ENCODE measurements at places on chromosomes 12 and 14.

DNA sequence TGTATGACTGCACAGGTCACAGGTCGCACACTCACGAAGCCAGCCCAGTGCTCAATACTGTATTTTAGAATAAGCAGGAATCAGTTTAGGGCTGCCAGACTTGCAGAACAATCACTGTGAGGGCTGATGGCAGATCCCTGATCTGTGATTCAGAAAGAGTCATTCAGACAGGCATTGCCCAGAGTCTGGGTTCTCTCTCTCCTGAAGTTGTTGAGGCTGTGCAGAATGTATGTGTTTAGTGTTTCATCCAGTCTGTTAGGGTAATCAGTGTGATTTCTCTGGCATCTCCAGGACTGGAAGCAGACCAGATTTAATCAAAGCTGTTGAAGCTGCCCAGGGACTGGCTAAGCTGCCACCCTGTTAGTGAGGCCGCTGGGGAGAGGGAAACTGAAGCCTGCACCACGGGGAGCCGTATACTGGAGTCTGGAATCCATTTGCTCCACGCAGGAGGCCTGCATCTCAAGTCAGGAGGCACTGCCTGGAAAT, 69.3 kb downstream of the ETV6 start:
- DNase-seq = no peak

- DNase-seq = no peak
Observed at GRCh38 chr12:20426191-20426590, 57.9 kb downstream of the PDE3A start.

DNA sequence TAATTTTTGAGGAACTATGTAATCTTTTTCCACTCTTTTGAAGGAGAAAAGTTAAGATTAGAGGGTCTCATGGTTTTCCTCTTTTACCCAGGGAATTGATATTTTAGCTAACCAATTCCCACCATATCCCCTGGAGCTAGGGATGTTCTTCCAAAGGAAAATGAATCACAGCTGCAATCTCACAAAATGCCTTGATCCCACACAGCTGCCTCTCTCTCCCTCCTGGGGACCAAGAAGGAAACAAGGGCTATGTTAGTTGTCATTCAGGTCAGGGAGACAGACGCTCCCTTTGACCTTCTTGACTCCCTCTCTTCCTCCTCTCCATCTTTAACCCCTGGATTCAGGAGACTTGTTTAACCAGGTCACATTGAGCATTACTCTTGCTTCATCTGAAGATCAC, 9.5 kb downstream of the DCN start:
- no peak for DNase-seq

DNA sequence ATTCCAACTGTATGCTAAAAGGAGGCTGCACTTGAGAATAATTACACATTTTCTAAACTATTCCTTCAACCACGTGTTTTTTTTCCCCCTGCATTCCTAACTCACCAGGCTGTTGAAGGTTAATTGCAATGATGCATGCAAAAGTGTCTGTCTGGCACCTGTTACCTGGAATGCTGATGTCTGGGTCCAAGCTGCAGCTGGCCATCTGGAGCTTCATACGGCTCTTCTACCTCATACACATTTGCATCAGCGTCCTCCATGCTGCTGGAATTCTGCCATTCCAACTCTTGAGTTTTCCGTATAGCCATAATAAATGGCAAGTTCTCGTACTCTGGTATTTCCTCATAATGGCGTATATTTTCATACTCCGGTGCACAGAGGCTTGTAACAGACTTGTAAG, 8.6 kb downstream of the FGD6 start:
- DNase-seq = no peak

DNA sequence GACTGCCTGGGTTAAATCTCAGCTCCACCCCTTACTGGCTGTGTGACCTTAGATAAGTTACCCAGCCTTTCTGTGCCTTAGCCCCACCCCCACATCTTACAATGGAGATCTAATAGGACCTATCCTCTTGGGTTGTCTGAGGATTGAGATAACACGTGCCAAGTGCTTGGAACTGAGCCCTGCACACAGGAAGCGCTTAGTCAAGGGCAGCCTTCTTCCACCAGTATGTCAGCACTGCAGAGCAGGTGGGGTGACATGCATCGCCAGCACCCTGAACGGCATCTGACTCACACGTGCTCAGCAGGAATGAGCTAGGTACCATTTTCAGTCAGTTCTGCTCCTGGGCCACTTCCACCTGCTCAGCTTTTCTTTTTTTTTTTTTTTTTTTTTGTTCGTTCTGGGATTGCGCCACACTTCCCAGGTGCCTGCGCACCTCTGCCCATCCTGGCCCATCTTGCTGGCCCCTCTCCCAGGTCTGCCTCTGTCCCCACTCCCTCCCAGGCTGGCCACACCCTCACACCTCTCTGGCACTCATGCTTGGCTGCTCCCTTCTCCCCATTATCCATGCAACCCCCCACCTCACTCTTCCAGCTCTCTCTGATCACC, 19.6 kb downstream of the LGMN start:
- DNase-seq = no peak

DNA sequence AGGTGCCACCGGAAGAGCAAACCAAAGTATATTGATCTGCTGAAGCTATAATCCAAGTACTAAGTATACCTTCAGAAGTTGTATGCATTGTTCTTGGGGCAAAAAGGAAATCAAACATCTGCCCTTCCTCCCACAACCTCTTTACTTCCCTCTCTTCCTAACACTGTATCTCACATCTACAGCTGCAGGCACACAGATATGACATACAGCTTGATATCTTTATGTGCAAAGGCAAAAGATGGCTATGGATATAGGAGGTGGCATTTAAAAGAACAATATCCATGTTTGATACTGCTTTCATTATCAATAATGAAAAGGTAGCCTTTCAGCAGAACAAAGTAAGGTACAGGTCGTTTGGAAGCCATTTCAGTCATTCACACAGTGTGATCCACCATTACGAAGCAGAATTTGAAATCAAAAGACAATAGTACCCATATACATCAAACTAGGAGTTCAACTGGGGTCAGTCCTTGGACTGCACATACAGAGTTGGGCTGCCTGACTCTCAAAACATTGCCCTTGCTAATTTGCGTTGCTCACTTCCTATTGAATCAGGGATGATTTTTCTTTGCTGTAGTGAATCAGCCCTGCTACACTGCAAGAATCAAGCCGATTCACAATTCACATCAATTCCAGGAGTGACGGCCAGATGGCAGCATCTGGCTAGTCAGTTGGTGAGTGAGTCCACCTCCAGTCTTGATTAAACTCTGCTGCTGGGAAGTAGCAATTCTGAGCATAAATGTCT, 8.9 kb downstream of the ANG start:
- DNase-seq = peak; percentile 32

DNA sequence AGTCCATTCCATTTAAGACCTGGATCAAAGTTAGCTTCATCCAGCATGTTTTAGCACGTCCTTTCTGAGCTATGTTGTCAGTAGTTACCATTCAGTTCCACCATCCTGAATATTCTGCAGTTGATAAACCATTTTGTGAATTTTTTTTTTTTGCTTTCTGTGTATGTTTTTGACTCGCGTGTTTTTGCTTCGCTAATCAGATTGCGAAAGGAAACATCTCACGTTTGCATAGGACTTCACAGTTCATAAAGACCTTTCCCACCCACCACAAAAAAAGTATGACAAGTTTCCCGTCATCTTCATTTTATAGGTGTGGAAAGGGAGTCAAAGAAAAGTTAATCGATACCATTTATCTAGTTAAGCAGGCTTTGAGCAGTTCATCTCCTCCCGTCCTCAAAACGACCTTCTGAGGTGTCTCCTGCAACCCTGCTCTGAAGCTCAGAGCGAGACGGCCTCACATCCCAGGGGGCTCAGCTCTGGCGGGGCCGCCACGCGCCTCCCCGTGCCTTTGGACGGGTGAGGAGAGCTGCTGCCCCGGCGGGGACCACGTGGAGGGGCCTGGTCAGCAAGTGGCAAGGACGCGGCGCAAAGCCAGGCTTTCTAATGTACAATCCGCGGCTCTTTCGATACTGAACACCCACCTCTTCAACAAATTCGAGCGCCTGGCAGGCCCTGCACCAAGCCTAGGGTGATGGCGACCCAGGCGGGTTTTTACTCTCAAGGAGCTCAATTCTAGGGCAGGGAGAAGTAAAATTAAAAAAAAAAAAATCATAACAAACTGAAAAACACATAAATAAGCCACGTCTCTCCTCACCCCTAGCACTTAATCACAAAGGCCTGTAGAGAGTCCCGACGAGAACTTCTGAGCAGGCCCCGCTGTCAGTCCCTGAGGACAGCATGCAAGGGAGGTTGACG, 988 bp upstream of the TMEM263 start:
- DNase-seq = no peak

DNA sequence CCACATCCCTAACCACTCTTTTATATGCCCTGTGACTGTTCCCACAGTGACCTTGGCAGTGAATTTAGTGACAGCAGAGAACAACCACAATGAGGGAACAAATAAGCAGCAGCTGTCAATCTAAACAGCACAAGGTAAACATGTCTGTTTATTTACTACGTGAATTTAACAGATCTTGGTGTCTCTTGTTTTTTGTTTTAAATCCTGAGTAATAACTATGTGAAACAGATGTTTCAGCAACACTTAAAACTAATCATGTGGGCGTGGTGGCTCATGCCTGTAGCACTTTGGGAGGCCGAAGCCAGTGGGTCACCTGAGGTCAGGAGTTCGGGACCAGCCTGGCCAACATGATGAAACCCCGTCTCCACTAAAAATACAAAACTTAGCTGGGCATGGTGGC, 17.0 kb upstream of the CFAP54 start:
- DNase-seq = no peak

- no peak for DNase-seq
Observed at GRCh38 chr12:130666645-130667044, 49.5 kb downstream of the RIMBP2 start.

DNA sequence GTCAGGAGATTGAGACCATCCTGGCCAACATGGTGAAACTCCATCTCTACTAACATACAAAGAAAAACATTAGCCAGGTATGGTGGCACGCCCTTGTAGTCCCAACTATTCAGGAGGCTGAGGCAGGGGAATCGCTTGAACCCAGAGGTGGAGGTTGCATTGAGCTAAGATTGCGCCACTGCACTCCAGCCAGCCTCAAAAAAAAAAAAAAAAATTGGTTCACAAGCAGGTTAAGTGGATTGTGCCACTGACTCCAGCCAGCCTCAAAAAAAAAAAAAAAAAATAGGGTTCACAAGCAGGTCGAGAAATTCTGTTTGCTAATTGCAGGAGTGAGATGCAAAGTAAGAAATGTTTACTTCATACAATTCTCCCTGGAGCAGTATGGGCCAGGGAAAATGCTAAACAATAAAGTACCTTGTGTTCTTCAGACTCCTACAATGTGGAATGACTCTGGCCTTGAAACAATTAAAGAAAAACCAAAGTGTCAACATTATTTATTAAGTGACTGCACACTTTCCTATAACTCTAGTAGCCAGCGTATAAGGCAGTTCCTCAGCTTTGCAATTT, 6.1 kb downstream of the EDDM3B start:
- no peak for DNase-seq

DNA sequence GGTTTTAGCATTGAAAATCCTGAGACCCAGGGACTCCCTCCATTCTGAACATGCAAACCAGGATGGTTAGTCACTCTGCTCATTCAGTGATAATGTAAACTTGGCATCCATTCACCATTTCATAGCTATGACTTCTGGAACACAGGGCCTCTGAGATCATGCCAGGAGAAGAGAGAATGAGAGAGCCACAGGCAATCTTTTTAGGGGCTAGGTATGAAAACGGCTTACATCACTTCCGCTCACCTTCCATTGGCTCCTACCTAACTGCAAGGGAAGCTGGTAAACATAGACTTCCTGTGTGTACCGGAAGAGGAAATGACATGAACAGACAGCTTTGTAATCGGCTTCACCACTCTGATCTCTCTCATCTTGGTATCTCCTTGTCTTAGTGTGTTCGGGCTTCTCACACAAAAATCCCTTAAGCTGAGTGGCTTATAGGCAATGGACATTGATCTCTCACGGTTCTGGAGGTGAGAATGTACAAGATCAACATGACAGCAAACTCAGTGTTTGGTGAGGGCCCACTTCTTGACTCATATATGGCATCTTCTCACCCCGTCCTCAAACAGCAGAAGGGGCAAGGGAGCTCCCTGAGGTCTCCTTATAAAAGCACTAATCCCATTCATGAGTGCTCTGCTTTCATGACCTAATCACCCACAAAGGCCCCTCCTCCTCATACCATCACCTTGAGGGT, 465.9 kb upstream of the TBX3 start:
- DNase-seq = peak; percentile 100

- DNase-seq = peak; percentile 49
Observed at GRCh38 chr12:89160716-89161123, 191.6 kb downstream of the DUSP6 start.

- DNase-seq = no peak
Observed at GRCh38 chr12:94057262-94058151, 90.9 kb upstream of the PLXNC1 start.

DNA sequence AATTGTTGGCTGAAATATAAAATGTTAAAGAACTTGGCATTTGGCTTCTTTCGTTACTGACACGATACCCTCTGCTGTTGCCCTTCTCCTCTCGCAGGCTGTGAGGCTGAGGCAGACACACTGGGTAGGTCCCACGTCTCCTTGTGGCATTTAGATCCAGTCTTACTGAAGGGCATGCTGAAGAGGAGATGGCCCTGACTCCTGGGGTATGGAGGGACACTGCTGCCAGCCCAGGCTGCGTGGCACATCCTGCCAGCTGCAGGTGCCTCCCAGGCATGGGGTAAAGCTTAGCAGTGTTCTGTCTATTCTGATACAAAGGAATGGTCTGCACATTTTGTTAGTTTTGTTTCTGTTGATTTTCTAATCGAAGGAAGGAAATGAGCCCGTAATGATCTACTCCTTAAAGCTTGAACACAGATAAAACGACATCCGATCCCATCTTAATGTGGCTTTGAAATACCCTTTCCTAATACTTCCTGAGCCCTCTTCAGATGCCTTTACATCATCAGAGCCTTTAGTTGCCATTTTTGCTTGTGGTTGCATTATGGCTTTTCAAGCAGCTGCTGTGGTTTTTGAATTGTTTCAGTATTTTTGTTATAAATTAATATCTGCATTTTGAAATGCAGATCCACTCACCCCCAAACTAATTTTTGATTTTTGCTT, 61.1 kb downstream of the WDR20 start:
- DNase-seq = no peak

GRCh38 chr14:96455588-96455987, 46.6 kb upstream of the PAPOLA start:
- no peak for DNase-seq

DNA sequence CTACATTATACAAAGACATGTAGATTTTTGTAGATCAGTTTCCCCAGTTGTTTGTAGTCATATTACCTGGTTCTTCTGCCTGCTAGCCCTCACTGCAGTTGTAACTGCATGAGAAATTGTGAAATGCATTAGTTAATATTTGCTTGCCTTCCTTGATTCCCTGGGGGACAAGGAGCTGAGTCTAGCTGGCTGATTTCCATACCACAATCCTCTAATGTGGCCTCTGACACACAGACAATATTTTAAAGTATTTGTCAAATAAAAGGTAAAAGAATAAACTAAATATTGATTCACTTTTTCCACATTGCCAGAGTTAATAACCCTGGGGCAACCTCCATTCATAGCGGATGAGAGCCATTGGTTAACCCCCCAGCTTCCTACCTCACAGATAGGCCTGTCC, 128.8 kb upstream of the TMEM132C start:
- DNase-seq = peak; percentile 10

All from T1000 (cell line).